Activated T-cell treated with anti-CD3 and anti-CD28 coated beads for 4 hours (primary cell): ENCODE measurements at places on chromosomes 6 and 20.

DNA sequence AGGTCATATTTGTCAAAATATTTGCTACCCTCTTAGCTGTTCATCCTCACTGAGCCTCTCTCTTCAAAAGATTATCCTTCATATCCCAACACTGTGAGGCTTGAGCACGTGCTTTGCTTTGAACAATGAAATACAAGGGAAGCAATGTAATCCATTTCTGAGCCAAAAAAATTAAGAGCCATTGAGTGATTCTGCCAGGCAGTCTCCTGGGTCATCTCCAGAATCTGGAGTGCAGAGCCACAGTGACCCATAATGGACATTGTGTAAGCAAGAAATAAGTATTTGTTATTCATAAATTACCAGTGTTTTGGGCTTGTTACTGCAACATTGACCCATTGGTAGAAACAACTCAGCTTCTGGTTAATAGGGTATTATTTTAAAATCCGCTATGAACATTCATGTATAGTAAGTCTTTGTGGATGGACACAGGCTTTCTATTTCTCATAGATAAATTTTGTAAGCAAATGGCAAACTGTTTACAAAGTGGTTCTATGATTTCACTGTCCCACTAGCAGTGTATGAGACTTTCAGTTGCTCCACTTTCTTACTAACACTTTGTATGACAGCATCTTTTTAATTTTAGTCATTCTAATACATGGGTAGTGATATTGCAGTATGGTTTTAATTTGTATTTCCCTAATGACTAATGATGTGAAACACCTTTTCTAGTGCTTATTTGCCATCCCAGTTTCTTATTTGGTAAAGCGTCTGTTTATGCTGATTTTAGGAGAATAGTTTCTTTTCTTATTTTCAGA, 358.2 kb downstream of the PLCB1 start:
- no peak for DNase-seq

DNA sequence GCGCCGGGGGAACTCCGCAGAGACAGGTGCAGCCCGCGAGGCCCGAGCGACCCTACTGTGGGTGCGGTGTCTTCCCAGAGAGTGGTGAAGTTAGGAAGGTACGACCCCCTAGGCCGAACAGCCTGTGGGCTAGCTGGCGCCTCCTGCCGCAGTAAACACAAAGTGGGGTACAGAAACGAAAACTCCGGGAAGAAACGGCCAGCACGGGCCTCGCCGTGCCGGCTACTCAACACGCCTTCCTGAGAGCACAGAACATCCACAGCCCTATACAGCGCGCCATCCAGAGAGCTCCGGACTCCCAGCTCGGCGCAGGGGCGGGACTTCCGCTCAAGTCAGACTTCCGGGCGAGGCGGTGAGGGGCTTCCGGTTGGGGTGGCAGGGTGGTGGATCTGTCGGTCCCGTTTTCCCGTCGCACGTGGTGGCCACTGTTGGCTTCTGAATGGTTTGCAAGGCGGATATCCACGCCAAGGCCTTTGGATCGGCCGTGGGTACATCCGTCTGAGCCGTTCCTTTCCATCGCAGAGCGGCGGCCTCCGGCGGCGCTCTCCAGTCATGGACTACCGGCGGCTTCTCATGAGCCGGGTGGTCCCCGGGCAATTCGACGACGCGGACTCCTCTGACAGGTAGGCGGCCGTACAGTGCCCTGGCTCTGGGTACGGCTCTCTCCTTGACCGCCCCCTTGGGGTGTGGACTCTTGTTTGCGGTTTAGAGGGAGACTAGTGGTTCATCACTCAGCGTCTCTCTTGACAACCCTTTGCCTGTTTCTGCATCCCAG, at the start of the genes CAGE1 and RIOK1:
Gene CAGE1, minus strand, starts transcription at position 292 of the 775 bp plus-strand sequence. CDS start 2,569 bp downstream, outside the sequence.
Gene RIOK1, plus strand, starts transcription at position 358 of the 775 bp plus-strand sequence. Its CDS starts 195 bp downstream, at position 553.
- peak; percentile 92 for DNase-seq

DNA sequence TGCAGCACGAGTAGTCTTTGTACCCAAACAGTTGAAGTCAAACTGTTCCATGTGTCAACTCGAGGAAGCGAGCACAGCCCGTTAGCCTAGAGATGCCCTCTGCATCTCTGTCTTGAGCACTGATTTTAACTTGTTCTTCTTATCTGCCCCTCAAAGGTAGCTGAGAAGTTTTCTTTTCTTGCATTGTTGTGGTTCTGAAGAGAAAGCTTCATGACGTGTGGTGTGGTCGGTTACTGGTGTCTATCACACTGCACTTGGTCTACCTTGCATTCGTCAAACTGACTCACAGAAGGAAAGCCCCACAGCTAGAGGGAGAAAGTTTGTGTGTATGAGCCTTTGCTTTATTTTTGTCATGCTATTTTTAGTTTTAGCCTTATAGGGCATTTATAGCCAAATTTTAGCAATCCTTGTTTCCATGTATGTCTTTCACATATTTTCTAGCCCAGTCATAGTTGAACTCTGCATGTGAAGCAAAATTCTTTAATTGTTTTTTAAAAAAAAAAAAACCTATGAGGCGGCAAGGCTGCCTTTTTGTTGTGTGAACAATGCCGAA, 115.1 kb downstream of the JAG1 start:
- DNase-seq, result peak; percentile 15

DNA sequence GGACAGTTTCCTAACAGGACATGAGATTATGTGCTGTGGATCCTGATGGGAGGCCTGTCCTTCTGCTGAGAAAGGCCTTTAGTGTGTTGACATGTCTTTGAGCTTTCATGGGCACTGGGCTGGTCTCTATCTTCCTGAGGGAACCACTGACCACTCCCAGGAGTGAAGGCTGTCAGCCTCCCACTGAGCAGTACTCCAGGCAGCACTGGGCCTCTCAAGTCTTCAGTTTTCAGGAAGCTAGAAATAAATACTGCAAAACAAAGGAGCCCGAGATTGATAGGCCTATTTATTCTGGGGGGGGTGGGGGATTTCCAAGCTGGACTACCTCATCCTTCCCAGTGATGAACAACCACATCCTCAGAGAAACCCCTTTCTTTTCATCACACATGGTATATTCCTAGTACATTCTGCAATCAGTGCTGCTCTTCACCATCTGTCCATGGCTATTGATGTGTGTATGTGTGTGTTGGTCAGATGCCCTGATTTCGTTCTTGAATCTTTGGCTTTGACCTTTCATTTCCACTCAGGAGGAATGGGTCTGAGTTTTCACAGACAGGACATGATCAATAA, 180.9 kb upstream of the SPTLC3 start:
- no peak for DNase-seq

DNA sequence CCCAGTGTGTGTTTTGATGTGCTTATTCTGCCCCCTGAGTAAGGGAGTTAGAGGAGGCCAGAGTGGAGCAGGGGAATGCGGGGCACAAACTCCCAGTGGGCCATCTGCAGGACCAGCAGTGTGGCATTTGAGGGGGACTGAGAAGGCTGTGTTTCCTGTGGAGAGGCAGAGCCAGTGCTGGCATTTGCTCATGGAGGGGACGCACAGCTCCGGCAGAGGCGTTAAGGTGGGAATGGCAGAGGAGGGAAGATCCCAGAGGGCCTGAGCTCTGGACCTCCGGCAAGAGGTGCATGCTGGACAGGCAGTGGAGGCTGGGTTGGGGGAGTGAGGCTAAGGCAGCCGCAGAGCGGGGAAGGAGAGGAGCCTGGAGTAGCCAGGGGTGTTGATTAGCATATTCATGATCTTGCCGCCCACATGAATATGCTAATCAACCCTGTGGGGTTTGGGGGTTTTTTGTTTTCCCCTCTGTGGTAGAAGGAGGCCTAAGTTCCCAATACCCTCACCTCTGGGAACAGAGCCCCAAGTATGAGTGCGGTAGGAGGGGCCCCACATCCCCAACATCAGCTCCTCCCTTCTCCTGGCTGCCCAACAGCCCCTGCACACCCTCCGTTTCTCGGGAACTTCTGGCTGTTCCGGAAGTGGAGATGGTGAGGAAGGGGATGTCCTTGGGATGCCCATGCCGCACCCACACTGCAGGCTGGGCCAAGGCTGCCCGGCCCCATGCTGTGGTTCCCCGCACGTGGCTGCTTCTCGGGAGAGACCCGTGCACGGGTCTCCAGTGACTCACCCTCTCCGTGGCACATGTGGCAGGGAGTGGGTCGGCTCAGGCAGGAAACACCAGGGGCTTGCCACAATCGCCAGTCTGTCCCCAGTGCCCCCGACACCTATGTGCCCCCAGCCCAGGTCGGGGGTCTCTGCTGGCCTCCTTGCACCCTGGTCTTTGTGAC, 33.8 kb downstream of the DLGAP4 start:
- DNase-seq, result no peak

DNA sequence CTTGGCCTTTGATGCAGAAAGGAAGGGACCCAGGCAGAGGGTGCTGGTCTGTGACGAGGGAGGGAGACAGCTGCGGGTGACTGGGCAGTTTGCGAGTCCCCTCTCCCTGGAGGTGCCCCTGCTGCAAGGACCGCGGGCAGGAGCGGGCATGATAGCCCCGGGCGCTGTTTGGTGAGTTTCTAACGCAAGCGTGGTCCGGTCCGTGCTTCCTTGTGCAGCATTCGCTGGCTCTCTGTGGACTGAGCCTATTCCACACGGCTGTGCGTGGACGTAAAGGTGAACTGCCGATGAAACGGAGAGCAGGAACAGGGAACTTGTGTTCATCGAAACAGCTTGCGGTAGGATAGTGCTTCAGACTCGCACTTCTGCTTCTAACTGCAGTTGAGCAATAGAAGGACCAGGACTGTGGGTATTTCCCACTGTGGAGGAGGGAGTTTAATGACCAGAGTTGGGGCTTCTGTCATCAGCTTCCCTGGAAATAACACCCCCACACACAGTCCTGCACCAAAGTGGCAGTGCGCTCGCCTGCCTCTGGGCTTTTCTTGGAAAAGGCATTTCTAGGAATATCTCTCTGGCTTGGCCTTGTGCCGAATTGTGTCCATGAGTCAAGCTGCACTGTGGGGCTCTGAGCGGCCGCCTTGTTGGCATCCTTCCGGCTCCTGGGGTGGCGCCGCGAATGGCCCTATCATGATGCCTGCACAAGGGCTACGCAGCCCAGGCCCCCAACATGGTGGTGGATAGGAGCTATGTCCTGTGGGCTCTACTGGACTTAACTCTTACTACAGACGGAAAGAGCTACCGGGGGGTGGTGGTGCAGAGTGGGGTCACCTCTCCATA, 48.9 kb downstream of the DUSP22 start:
- DNase-seq, result no peak

- DNase-seq, result no peak
Measured at GRCh38 chr20:59404749-59405148, 104.3 kb downstream of the EDN3 start.

DNA sequence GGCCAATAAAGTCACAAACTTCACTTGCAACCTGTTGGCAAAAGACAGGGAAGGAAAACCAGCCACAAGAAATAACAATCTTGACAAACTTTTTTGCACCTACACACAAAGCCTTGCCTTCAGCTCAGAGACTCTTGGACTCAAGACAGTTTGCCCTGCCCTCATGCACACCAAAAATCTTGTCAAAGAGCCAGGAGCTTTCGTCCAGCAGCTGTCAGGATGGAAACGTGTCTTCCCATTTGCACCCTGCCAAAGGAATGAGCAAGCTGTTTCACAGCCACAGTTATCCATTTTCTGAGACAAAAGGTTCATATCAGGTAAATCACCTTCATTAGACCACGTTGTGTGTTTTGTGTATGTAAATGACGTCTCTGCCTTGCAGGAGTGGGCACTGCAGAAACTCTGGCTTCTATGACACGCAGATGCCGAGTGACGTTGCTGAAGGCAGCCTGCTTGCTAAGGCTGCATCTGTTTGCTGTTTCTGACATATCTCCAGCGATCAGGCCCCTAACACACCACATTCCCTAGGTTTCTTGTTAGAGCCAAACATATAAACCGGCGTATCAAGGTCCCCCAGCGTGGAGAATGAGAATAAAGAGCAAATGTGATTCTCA, 193.4 kb downstream of the SYNDIG1 start:
- no peak for DNase-seq

GRCh38 chr6:162325051-162325450, 402.5 kb downstream of the PRKN start:
- DNase-seq, result no peak

DNA sequence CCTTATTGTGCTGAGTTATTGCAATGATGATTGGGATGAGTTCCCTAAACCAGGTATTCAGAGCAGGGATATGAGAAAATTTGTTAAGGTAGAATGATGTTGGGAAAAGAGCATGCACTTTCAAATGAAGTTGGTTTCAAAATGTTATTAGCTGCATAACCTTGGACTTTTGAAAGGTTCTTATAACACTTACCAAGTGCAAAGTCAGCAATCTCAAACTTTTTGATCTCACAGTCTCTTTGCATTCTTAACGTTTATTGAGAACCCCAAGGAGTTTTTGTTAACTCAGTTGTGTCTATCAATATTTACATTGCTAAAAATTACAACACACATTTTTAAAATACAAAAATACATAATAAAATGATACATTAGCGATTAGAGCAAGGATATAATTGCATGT, 802.4 kb downstream of the PHF3 start:
- no peak for DNase-seq
